ENCODE measurements at places on chromosomes 1 and 21. TPM values are rescaled to one million over a fixed set of nuclear protein-coding genes. Genes with fewer than 3 reads are reported as not detected.

Gene RAB25
- total RNA-seq, result not detected

Gene PDXK
- 74.2 TPM for total RNA-seq

Gene PLA2G2E
- not detected for total RNA-seq

Gene SH2D5
- not detected for total RNA-seq
